ENCODE measurements at places on chromosomes 7 and 10.
A peak's percentile ranks its signal among the peaks of the same experiment; 100 is the strongest.

- peak; percentile 16 for DNase-seq
Observed at GRCh38 chr10:60375293-60376004, 14.2 kb downstream of the ANK3 start.

GRCh38 chr7:129385116-129385515, 49.1 kb upstream of the STRIP2 start:
- DNase-seq, result no peak

GRCh38 chr10:94287336-94287735, 75.4 kb downstream of the NOC3L start:
- DNase-seq, result no peak

DNA sequence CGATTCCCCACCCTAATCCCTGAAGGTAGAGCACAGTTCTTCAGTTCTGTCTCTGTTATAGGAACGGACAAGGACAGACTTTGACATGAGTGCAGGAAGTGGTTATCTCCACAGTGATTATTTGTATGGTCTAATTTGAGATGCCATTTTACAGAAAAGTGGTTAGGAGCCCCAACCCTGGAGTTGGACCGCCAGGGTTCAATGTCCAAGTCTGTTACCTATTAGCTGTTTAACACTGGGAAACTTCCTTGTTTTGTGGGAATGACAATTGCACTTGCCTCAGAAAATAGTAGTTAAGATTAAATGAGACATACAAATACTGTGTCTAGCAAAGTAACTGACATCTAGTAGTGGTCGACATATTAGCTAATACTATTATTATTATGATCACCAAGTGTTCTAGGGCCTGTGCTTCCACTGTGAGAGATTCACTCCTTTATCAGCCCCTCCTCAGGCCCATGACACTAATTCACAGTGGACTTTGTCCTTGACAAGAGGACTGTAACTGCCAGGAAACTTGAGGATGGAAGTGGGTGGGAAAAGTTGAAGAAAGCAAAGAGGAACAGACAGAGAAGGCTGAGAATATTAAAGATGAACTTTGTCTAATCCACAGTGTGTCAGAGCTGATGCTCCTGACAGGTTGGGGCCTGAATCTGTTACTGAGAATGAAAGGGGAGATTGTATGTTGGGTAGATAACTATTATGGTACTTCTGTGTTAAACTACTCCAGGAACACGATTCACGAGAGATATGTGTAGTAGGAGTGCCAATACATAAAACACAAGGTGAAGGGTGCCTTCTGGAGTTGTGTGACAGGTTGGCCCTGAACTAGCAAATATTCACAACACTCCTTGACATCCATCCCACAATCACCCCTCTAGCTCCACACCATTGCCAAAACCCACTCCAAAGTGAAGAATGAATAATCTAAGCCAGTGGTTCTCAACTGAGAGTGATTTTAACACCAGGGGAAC, 66.4 kb downstream of the TAC1 start:
- DNase-seq, result no peak

DNA sequence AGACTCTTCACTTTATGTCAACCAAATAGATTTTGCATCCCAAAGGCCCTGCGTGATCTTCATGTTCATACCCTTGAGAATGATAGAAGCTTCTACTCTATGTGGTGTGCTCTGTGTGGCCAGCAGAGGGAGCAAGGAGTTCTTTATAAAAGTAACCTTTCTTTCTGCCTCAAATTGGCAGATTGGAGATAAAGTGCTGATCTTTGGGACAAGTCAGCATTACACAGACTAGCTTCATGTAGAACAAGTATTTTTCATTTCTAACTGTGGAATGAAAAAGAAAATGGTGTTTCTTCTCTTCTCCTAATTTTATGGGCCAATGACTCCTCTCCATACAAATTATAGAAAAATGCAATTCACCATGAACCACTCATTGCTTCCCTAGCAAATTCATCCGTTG, 1214.1 kb downstream of the SORCS1 start:
- no peak for DNase-seq

- no peak for DNase-seq
Observed at GRCh38 chr10:6211671-6212635, 9.2 kb downstream of the PFKFB3 start.

GRCh38 chr7:25652366-25652765, 424.1 kb upstream of the NPVF start:
- DNase-seq, result no peak

- no peak for DNase-seq
Observed at GRCh38 chr7:129494041-129494440, 8.3 kb upstream of the SMKR1 start.

- DNase-seq, result no peak
Observed at GRCh38 chr7:91814189-91814588, 66.3 kb downstream of the MTERF1 start.

DNA sequence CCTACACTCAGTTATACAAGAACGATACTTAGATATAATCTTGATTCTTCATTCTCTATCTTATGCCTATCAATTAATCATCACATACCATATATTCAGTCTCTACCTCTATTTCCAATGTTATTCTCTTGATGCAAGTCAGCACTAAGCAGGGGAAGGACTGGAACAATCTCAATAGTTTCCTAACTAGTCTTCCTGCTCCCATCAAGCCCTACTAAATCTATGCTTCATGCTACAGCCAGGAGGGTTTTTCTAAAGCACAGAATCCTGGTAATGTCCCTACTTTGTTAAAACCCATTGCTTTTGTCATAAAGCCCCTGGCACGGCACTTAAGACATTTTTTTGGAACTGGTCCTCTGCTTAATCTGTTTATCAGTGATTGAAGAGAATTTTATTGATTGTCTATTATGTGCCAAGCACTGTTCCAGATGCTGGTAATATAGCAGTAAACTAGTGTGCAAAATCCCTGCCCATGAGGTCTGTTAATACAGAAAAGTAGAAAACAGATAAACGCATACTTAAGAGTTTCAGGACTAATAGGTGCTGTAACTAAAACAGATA, 323.3 kb upstream of the LRRN3 start:
- DNase-seq, result no peak

DNA sequence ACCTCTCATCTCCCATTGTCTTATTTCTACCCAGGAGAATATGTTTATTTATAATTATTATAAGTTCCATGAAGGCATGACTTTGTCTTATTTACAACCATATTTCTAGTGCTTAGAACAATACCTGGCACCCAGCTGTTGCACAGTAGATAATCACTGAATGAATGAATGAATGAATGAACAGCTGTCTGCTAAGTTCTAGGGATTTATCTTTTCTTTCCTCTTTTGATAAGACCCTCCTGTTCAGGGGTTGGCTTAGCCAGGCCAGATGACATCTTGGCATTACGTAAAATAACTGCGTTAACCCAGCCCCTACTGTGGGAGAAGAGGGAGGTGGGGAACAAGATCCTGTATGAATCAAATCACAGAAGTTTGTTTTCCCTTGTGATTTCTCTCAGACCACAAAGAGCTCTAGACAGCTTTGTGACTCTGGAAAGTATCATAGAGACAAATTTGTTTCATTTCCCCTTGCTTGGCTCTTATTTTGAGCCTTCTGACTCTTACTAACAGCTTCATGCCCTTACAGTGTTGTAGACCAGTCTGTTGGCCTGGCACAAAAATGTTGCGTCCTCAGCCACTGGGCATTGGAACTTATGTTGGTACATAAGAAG, 8.4 kb downstream of the ZNF862 start:
- no peak for DNase-seq

DNA sequence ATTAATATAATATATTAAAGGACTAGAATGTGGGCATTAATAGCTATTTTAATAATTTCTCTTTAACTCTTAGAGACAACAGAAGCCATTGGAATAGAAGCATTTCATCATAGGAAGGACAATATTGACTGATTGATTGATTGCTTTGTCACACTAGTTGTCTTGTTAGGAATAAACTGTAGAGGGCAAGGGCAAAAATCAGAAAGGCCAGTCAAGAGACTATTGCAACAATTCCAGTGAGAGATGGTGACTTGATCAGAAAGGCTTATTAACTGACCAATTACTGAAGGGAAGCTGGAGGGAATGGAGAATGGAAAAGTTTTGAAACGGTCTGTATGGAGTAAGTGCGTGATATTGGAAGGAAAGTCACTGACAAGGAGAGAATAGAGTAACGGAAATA, 87.3 kb downstream of the RUNDC3B start:
- DNase-seq, result no peak

- no peak for DNase-seq
Observed at GRCh38 chr10:3077940-3078630, 10.7 kb downstream of the PFKP start.

DNA sequence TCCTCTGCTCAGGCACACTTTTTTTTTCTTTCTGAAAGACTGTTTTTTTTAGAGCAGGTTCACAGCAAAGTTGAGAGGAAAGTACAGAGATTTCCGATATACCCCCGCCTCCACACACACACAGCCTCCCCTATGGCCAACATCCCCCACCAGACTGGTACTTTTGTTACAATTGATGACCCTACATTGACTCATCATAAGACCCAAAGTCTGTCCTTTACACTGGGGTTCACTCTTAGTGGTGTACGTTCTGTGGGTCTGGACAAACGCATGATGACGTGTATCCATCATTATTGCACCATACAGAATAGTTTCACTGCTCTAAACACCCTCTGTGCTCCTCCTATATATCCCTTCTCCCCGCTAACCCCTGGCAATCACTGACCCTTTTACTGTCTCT, 107.7 kb downstream of the RBM20 start:
- DNase-seq, result no peak

GRCh38 chr7:155173905-155174304, 103.8 kb downstream of the HTR5A start:
- DNase-seq, result no peak

- no peak for DNase-seq
Observed at GRCh38 chr10:69648461-69648860, 18.4 kb downstream of the FAM241B start.

- DNase-seq, result no peak
Observed at GRCh38 chr7:122463631-122464030, 159.1 kb upstream of the FEZF1 start.

DNA sequence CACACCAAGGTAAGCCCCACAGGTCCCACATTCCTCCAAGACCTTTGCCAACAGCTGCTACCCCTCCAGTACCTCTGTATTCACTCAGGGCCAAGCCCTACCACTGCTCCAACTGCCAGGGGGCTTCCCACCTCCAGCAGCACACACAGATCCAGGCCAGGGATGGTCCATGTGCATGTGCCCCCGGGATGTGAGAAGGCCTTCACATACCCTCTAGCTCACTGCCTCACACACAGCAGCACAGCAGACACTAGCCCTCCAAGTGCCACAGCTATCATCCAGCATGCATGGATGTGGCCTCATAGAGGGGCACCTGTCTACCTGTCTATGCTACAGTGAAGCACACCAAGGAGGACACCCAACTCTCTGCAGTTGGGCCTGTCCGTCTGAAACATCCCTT, 488.8 kb downstream of the PLXNA4 start:
- no peak for DNase-seq

- no peak for DNase-seq
Observed at GRCh38 chr7:96921231-96921630, 84.1 kb upstream of the DLX6 start.

GRCh38 chr10:30803892-30804322, 174.4 kb upstream of the LYZL2 start:
- DNase-seq, result no peak

DNA sequence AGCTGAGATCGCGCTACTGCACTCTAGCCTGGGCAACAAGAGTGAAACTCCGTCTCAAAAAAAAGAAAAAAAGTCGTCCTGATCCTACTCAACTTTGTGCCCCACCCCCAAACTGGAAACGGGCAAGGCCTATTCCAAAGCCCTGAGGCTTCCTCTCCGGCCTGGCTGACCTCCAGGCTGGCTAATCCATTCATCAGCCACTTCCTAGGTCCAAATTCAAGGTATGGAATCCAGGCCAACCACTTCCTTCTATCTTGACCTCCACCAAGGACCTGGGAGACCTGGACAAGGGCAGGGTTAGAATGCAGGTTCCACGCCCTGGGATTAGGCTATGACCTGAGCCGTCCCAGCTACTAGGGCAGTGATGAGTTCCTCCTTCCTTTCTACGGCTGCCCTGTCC, 20.4 kb upstream of the EIF4H start:
- no peak for DNase-seq

DNA sequence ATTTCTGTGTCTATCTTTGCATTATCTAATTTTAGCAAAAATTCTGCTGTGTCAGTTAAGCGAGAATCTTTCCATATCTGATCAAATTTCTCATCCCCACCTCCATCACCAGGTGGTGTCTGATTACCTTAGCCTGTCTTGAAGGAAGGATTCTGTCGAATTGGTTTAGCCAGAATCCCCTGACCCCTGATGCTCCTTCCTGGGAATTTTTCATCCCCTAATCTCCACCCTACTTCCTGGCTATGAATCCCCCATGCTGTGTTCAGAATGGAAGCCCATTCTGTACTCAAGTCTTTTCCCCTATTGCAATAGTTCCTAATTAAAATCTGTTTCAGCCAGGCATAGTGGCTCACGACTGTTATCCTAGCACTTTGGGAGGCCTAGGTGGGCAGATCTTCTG, 216.1 kb downstream of the SKIDA1 start:
- no peak for DNase-seq

GRCh38 chr7:117023325-117023854, 70.1 kb downstream of the ST7 start:
- no peak for DNase-seq

DNA sequence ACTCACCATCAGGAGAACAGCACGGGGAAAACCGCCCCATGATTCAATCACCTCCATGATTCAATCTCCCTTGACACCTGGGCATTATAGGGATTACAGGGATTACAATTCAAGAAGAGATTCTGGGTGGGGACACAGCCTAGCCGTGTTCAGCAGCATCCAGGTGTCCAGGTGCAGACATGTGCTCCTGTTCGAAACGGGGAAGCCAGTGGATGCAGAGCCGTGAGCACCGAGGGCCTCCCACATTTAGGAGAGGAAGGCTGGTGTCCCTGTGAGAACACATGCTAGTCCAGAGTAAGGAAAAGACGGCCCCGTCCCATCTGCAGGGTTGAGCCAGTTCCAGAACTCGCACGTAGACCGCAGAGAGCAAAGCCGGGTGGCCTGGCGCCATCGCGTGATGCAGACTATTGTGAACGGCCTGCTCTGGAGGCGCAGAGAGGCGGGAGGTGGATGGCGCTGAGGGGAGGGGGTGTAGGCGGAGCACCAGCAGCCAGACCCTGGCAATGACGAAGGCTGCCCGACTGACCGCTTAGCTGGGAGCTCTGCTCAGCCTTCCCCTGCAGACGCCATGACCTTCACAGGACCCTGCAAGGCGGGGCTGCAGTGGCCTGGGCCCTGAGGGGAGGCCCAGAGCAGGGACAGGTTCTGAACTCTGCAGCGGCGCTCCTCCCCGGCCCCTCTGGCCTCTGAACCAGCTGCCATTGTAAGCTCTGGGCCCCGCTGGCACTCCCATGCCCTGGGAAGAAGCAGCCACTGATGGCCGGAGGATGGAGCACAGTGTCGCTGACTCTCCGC, 141.6 kb upstream of the TCERG1L start:
- DNase-seq, result no peak

GRCh38 chr10:77168861-77169260, 468.7 kb downstream of the KCNMA1 start:
- no peak for DNase-seq
